ENCODE measurements at places on chromosomes 12 and 14. TPM values are rescaled to one million over a fixed set of nuclear protein-coding genes. Genes with fewer than 3 reads are reported as not detected.

AICDA gene
- total RNA-seq: not detected

LRTM2 gene
- total RNA-seq: not detected

APOF gene
- not detected for total RNA-seq

SRRM4 gene
- under 0.01 TPM for total RNA-seq
